ENCODE measurements at places on chromosomes 16 and 17. TPM values are rescaled to one million over a fixed set of nuclear protein-coding genes. Genes with fewer than 3 reads are reported as not detected.

Gene TMEM208
- total RNA-seq, result 17.0 TPM

Gene TPSG1
- not detected for total RNA-seq

Gene HOXB1
- not detected for total RNA-seq

Gene FOXF1
- 0.49 TPM for total RNA-seq

Gene TPSD1
- not detected for total RNA-seq

Gene CCDC78
- total RNA-seq, result 2.5 TPM

Gene MMP15
- total RNA-seq, result 13.0 TPM

Gene TAOK1
- total RNA-seq, result 138 TPM

Gene CHST5
- total RNA-seq, result 0.25 TPM

Gene CDRT15L2
- not detected for total RNA-seq

Gene KDM6B
- total RNA-seq, result 16.2 TPM

Gene HOXB8
- total RNA-seq, result 0.98 TPM

Gene MYH11
- total RNA-seq, result 0.98 TPM

Gene DOC2B
- total RNA-seq, result 40.1 TPM

Gene MFAP4
- 2.0 TPM for total RNA-seq

Gene C17orf50
- total RNA-seq, result not detected

Gene C16orf92
- not detected for total RNA-seq

Gene LPO
- total RNA-seq, result under 0.01 TPM

Gene EFCAB13
- total RNA-seq, result 17.0 TPM
